ENCODE measurements at places on chromosomes 11 and 22.

DNA sequence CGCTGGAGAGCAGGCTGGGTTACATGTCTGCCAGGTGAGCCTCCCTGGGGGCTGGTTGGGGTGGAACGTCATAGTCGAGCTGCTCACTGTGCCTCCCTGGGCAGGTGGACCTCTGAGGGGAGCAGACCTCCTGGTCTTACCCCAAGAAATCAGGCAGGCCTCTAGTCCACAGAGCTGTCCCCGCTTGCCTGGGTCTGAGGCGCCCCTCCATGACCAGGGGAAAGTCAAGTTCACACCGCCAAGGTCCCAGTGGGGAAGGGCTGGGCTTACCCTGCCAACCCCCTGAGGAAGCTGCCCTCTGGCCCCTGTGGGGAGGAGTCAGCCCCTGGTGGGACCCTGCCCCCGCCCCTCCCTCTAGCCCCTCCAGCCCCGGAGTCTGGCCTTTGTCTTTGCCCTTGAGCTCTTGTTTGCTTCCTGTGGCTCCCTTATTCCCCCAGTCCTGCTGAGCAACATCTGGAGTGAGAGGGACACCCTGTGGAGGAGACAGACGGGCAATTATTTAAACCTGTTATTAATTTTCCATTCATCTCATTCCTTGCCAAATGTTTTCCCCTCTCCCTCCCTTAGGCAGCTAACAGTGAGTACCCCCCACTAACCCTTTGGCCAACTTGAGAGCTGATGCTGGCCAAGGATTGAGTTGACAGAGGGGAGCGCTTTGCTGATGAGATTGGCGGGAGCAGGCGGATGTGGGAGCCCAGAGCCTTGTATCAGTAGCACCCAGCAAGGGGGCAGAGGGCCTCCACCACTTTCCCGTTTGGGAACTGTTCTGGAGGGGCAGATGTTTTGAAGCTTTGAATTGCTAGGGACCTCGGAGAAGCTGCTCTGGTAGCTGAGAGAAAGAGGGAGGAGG, 83.4 kb downstream of the CEP164 start:
- DNase-seq = no peak

DNA sequence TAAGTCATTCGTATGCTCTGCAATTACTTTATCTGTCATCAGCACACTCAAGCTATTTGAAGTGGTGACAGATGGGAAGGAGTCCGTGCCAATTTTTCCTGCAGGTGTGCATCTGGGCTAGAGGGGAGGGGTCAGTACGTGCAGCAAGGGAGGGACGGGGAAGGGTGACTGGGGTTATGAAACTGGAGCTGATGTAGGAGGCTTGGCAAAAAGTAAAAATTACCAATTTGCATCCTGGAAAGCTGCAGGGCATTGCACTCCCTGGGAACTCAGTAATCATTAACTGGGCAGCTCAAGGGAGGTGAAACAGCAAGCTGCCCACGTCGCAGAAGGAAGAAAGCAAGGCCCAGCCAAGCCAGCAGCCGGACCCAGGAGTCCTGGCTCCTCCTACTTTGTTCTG, 87.1 kb upstream of the TMEM45B start:
- peak; percentile 62 for DNase-seq

DNA sequence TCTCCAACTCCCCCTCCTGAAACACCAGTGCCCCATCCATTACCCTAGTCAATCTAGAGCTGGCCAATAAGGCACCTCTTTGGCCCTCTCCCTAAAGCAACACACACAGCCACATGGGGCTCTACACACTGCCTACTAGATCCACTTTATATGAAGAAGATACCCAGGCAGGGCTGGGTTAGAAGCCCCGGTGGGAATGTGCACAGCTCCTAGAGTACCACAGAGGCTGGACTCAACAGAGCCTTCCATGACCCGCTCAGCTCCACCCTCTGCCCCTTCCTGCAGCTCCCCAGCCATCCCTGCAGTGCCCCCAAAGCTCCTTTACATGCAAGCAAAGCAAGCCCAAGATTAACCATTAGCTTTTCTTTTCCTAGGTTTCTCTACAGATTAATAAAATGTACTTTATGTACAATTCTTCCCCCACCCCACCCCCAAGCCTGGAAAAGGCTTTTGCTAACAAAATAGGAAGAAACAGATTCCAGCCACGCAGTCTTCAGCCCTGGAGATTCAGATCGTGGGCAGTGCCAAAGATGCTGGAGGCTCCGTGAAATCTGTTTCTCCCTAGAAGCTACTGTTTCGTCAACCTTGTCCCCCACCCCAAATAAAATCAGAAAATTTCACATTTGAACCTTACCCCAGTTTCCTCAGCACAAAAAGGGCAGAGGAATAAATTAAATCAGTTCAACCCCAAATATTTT, 51.8 kb downstream of the IGSF9B start:
- DNase-seq = no peak

DNA sequence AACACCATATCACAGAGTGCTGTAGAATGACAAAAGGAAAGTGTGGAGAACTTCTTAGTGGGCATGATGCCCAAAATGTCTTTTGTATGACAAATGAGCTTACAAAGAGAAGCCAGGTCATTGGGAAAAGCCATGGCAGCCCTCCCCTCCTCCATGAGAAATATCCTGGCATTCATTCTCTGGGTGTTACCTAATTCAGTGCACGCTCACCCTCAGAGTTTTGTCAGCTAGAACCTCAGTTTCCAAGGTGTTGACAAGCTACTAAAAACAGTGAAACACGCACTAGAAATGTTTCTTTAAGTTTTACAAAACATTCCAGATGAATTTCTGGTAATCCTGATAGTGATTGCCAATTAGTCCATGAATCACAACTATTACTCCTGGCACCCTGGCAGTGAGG, 105.4 kb upstream of the FSHB start:
- DNase-seq = no peak

DNA sequence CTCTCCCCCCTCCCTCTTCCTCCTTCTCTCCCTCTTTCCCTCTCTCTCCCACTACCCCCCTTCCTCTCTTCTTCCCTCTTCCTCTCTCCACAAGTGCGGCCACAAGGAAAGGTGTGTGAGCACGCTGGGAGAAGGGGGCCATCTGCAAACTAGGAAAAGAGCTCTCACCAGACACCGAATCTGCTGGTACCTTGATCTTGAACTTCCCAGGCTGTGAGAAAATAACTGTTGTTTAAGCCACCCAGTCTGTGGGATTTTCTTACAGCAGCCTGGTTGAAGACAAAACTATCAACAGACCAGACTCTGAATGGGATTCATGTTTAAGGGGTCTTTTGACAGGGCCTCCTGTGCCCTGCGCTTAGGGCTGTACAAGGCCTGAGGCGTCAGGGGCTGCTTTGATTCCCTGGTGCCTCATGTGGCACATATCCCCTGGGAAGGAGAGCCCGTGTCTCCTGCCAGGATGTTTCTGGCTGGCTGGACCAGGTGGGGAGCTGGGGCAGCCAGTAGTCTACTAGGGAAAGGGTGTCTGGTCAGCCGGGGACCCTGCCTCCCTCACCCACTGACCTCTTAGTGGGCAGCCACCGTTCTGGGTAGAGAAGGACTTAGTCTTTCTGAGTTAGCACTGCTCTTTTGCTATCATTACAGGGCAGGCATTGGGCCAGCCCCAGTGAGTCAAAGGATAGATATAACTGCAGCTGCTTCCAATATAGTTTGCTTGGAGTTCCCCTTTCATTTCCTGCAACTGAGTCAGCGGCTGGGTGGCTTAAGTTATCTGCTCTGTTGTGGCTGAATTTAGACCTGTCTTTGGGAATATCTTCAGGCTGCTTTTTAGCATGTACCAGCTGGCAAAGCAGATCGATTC, 6.2 kb downstream of the PANX1 start:
- DNase-seq = no peak

DNA sequence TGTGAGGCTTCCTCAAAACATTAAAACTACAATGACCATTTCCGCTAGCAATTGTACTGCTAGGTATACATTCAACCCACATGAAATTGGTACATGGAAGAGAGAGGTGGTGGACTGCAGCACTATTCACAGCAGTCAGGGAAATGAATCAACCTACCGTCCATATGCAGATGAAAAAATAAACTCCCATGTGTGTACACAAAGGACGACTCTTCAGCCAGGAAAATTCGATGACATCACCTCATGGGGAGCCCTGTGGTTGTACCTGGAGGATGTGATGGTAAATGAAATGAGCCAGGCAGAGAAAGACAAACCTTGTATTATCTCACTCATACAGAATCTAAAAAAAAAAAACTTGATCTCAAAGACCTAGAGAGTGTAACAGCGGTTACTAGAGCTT, 23.3 kb downstream of the RFPL3 start:
- DNase-seq = no peak

DNA sequence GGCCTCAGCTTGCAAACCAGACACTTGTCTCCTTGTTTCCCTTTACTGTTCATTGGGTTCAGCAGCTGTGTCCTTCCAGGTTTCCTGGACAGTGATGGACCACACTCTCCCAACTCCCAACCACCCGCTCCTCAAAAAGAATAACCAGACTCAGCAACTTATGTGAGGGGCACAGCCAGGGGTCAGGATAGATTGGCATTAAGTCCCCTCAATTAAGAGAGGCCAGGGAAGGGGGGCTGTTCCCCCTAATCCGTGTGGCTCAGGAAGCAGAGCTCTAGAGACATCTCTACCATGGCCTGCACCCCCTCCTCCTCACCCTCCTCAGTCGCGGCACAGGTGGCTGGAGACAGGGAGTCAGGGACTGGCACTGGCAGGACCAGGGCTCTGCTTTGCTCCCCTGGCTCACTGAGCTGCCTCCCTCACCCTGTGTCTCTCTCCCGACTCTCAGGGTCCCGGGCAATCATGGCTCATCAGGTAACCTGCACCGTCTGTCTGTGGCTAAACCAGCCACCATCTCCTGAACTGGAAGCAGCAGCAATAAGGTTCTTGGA, 111.7 kb downstream of the ZNF280B start:
- no peak for DNase-seq

DNA sequence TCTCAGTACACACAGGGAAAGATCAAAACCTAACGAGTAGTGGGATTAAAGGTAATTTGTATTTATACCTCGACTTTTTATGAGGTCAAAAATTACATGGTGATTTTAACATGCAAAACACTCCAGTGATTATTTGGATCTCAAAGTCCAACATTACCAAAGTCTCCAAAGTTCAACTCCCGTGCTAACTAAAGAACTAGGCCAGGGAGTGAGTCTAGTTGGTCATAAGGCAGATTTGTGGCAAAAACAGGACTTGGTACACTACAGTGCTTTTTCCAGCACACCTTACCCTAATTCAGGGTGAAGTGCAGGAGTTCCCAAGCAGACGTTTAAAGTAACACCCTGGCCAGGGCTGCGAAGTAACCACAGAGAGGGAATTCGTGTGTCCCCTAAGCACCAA, 1.1 kb downstream of the PUS3 start:
- DNase-seq = no peak

GRCh38 chr11:43880640-43881159, at the start of gene ALKBH3:
Gene ALKBH3 (plus strand): TSS chr11:43880831. CDS start chr11:43882653, 1,822 bp downstream.
- peak; percentile 93 for DNase-seq

DNA sequence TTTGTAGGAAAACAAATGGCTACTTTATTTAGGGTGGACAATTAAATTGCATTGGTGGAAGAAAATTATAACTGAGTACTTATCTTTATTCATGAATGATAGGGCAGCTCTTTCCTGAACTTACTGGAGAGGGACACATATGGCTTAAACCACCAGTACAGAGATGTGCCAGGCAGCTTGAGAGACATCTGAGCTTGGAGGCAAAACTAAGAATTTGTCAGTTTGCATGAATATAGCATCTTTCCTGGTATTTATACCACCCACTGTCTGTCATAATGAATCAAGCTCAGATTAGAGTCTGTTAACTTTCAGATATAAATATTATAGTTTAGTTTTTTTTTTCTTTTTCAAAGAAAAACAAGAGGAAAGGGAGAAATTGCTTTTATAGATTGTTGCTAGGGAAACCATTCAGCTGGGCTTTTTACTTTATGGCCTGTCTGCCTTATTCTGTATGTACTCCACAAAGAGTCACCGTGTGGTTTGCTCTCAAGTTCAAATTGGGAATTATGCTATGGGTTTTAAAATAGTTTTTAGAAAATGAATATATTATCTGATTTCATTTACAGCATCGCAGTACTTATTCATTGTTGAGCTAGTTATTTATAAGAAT, 477.0 kb upstream of the CHORDC1 start:
- no peak for DNase-seq

DNA sequence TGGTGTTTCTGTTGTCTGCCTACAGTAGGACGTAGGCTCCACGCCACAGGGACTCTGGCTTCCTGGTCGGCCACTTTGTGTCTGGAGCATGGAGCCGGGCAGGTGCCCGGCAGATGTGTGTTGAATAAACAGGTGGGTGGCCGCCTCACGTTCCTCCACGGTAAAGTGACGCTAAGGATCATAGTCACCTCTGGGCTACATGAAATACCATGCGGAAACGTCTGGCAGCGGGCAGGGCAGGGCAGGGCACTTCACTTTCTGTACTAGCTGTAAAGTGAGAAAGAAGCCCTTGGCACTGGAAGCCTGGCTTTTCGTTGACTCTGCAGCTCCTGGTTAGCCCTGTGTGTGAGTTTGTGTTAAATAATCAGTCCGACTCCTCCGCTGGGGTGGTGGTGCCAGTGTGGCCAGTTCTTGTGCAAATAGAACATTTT, 52.4 kb downstream of the MCM5 start:
- DNase-seq = no peak

DNA sequence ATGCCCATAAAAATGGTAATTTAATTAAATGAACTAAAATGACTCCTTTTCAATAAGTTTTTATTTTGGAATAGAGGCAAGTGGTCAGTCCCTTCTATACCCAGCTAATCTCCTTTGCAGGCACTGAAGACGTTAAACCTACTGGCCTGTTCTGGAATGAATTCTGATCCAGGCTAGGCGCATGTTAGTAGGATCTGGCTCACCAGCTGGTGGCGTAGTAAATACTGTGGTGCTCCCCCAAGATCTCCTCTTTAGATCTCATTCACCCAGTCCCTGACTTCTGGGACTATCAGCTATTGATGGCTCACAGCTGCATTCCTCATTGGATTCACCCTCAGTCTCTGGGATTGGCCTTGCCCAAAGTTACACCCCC, 173.7 kb upstream of the DDI1 start:
- no peak for DNase-seq

- DNase-seq = no peak
These were observed 95.0 kb downstream of the PDE2A start for GRCh38 chr11:72578991-72579815.

DNA sequence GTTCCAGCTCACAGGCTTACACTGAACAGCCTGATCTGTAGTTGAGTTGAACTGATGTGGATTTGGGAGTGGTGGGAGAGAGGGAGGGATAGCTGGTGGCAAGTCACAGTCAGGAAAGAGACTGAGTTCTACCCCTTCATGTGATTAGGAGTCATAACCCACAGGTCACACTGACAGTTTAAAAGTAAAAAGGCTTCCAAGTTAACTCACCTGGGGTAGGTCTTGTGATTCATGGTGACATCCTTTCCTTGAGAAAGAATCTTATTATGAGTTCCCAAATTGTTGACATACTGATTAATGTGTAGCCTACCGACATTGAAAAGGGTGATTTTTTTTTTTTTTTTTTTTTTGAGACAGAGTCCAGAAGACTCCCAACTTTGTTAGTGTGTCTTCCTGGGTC, 5.4 kb downstream of the IZUMO1R start:
- DNase-seq = no peak

- DNase-seq = no peak
These were observed 45.7 kb downstream of the CYTH4 start for GRCh38 chr22:37328017-37328416.

DNA sequence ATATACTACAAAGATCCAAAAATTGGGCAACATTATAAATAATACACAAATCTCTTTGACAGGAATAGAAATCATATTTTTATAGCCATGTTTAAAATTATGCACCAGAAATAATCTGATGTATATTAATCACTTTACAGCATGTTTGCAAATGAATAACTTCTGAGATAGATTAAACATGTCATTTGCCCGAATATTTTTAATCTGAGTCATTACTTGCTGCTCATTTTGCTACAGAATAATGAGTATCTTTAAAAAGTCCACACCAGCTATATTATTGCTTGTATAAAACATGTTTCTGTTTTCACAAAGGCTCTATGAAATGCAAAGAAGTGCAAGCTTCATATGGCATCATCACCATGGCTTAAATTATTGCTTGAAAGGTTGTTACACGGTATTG, 336.8 kb downstream of the GUCY1A2 start:
- no peak for DNase-seq
